NCI-H1105 (cell line): ENCODE measurements at places on chromosomes 6 and 20.

DNA sequence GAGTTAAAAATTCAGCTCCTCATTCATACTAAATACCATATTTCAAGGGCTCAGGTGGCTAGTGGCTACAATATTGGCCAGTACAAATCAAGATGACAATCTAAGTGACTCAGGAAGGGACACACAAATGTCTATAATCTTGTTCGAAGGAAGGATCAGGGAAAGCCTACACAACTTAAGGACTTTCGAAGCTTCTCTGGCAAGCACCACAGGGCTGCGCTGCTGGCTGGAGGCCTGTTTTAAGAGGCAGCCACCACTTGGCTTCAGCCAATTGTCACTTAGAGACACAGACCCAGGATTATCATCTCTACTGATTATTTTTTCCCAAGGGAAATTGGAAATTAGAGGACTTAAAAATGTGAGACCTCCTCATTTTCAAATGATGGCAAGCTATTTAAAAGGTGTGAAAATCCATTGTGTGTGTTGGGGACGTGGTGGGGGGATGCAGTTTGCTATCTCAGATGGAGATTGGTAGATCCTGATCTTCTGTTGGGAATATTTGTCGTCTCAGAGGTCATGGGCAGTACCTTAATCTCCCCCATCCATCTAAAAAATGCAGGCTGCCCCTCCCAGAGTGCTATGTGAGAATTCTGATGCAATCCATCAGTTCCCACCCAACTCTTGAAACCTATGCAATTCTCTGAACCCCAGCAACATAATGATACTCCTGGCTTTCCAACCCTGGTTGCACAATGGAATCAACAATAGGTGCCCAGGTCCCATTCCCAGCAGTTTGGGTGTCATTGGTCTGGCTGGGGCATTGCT is 11.3 kb downstream of the ARHGAP40 start:
- DNase-seq = no peak

GRCh38 chr6:28615955-28616747 is 90.5 kb downstream of the GPX5 start:
- DNase-seq = no peak

- no peak for DNase-seq
These were observed 141.5 kb downstream of the ATXN1 start for GRCh38 chr6:16619777-16620176.

DNA sequence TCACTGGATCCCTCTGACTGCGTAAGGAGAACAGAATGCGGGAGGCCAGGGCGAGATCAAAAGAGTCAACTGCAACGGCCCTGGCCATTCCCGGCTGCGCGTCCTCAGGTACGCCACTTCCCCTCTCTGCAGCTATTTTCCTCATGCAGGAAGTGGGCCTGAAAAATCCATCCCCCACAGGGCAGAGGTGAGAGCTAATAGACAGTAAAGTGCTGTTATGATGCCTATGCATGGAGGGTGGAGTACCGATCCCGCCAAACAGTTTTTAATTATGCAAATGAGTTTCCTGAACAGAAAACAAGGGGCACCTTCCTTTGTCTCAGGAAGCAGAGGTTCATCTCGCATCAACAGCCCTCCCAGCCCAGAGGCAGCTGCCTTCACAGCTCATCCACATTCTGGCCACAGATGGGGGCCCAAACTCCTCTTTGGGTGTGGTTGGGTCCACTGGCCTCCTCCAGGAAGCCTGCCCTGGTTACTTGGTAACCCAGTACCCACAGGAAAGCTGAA is 9.3 kb downstream of the PREX1 start:
- DNase-seq = no peak

GRCh38 chr20:17541596-17541995 is 10.4 kb upstream of the BFSP1 start:
- no peak for DNase-seq

GRCh38 chr6:158264180-158264579 is 48.1 kb upstream of the TULP4 start:
- no peak for DNase-seq

DNA sequence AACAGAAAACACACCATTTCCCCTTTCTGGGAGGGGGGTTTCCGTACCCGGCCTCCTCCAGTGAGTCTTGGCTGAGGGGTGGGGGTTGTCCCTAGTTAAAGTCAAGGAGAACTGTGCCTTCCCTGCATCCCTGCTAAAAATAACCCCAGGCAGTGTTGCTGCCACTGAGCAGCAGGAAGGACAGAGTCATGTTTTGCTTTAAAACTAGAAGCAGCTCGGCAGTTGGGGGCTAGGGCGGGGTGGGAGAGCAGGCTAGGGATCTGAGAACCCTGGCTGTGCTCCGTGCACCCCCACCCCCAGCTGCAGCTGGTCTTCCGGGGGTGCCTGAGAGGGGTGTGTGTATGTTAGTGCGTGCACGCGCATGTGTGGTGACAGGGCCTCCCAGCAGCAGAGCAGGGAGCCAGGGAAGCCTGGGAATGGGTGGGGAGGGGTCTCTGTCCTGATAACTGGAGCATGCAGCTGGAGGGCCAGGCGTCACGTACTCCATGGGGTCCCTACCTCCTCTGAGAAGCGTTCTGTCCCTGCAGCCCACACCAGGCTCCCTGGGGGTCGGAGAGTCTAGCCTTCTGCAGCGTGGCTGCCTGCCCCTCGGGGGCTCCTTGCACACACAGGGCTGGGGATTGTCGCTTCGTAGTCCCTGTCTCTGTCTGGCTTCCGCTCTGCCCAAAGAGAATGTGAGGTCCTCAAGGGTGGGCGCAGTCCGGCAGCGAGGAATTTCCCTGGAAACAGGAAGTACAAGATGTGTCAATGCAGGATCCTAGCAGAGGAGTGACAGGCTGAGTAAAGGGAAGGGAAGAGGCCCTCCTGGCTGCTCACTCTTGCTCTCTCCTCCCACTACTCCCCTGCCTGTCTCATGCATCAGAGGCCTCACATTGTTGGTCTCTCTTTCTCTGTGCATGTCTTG is 16.8 kb upstream of the ARMC12 start:
- no peak for DNase-seq

DNA sequence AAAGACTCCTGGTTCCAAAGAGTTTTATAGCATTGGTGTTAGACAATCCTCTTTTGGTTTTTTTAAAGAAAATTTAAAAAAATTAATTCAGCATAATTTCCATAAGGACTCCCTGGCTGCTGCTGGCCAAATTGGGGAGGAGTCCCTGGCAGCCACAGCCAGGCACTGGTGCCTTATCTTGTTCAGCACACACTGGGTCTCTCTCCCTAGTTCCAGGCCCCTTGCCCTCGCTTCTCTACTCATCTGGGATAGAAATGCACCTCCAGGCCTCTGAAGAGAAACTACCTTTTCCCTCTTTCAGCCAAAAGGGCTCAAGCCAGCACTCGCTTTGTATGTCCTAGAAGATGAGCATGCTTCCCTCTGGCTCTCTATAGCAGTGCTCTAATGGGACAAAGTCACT is 13.4 kb upstream of the MAPK13 start:
- DNase-seq = no peak

DNA sequence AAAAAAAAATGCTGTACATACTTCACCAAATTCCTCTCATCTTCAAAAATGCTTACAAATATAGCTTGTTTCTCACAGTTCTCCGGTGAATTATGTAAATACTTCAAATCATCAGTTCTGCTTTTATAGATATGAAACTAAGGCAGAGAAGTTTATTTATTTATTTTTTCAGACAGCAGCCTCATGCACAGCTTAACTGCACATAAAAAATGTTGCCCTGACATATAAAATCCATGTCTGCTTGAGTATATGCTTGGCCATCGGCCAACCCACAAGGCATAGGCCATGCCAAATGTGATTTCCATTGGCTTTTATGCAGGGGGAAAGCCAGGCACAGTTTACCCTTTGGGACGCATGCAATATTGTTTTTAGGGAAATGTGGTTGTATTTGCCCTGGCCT is 57.3 kb upstream of the PHACTR2 start:
- DNase-seq = peak; percentile 26

DNA sequence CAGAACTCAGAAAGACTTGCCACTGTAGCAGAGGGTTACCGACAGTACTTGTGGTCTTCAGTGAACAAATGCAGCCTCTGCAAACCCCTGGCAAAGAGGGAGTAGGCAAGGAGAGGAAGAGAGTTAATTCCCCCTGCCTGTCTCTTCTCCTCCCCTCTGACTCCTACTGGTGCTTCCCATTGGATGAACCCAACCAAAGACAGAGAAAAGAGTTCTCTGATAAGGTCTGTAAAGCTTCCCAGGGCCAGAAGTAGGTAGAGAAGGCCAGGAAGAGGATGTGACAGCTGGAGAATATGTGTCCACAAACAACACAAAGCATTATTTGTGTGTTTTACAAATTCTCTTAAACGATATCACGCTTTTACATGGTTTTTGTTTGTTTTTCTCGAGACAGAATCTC is 72.8 kb upstream of the SHLD1 start:
- no peak for DNase-seq

- DNase-seq = no peak
These were observed 47.2 kb upstream of the CCN2 start for GRCh38 chr6:131998255-131998982.

GRCh38 chr6:113654396-113654795 is 202.7 kb upstream of the MARCKS start:
- no peak for DNase-seq

GRCh38 chr20:58851221-58851968 is 693 bp upstream of the GNAS-AS1 start:
- no peak for DNase-seq

GRCh38 chr6:133166766-133167165 is 74.4 kb upstream of the EYA4 start:
- no peak for DNase-seq

- DNase-seq = no peak
These were observed 425.1 kb downstream of the FOXA2 start for GRCh38 chr20:22159276-22159675.

- DNase-seq = no peak
These were observed 45.0 kb upstream of the IRF4 start for GRCh38 chr6:346386-347030.

- peak; percentile 34 for DNase-seq
These were observed 125.9 kb downstream of the CDK19 start for GRCh38 chr6:110689275-110689935.

- no peak for DNase-seq
These were observed 110.3 kb upstream of the NUP153 start for GRCh38 chr6:17816921-17817611.

GRCh38 chr20:37007898-37008649 is 56.6 kb upstream of the SAMHD1 start:
- DNase-seq = no peak
